RKO (cell line): ENCODE measurements at places on chromosomes 4 and X.

- no peak for DNase-seq
Observed at GRCh38 chr4:4356106-4357041, 30.5 kb upstream of the NSG1 start.

- DNase-seq, result peak; percentile 72
Observed at GRCh38 chr4:133320576-133321170, 171.6 kb downstream of the PCDH10 start.

DNA sequence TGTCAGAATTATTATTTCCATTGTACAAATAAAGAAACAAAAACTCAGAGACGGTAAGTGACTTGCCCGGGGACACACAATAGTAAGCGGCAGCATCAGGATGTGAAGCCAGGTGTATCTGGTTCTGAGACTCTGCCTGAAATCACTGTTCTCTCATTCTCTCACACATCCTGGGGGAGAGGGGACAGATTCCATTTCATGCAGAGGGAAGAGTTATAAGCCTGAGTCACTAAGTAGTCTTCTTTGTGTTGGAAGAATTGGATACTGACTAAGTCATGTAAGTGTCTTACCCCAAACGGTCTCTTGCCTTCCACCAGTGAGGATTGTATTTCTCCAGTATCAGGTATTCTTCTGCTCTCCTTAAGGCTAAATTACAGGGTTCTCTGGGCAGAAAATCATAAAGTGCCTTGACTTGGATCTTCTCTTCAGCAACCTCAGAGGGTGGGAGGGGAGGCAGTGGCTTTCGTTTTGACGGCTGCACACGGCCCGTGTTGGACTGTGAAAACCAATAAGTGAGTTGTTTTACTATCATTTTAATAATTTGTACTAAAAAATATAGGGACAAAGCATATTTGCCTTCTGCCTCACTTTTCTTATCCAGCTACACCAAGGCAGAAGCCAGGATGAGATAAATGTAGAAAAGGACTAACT lies 21.9 kb downstream of the TXK start:
- DNase-seq, result no peak

DNA sequence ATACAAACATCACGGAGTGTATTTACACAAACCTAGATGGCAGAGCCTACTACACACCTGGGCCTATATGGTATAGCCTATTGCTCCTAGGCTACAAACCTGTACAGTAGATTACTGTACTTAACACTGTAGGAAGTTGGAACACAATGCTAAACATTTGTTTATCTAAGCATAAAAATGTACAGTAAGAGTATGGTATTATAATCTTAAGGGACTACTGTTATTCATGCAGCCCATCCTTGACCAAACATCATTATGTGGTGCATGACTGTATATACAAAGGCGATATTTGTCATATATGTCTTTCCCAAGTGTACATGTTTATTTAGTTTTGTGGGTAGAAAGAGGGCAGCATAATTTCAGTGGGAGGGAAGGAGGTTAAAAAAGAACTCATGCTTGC lies 177.7 kb upstream of the FSTL5 start:
- no peak for DNase-seq

GRCh38 chrX:130637591-130637990 lies 235.8 kb downstream of the RBMX2 start:
- no peak for DNase-seq

- no peak for DNase-seq
Observed at GRCh38 chrX:107851215-107851614, 25.5 kb downstream of the MID2 start.

DNA sequence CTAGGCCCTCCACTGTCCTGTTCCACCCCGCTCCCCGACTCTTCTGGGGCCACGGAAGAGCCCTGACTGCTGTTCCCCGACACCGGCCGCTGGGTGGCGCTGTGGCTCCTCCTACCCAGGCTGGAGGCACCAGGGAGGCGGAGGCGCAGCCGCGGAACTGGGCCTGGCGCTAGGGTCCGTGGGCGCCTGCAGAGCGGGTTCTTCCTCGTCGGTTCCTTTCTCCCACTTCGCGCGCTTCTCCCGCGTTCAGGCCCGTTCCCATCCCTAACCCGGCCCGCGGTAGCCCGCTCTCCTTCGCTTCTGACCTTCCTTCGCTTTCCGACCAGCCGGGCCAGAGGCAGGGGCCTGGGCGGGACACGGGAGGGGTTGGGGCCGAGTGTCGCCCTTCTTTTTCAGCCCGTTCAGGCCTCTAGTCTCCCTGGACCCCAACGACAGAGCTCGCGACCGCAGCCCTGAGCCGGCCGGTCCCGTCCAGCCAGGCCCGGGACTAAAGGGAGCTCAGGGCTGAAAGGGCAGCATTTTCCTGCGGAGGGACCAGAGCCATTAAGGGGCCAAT lies 34.3 kb downstream of the NALF2 start:
- no peak for DNase-seq

GRCh38 chrX:10110984-10111363 lies 45.8 kb upstream of the CLCN4 start:
- DNase-seq, result no peak

DNA sequence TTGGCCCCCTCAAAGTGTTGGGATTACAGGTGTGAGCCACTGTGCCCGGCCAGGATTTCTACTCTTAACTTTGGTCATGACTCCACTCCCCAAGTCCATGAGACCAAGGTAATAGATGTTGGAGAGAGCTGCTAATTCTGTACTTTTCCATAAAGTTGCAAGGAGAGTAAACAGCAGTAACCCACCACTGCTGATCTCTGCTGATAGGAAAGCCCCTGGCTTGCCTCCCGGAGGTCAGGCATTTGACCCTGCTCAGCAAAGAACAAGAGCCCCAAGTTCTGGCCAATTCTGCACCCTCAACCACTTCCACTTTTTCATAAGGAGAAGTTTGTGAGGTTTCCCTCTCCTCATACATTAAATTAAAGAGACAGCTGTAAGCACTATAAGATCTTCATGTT lies 143.0 kb downstream of the RASL11B start:
- DNase-seq, result no peak

- DNase-seq, result no peak
Observed at GRCh38 chr4:101942891-101943290, 152.4 kb downstream of the BANK1 start.

DNA sequence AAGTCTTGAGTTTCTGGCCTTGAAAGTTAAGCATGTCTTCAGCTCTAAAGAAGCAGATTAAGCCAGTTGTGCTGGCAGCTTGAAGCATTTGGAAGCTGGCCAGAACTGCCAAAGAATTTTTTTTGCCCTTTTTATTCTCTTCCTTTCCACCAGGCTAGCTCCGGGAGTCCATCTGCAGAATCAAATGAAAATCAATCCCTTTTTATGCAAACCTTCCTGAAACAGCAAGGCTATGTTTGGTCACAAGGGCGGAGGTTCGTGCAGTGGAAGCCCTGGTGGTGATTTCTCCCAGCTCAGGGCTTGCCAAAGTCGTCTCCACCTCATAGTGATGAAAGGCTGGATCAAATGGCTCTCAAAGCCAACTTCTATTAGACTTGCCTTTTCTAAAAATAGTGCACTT lies 21.6 kb upstream of the C4orf54 start:
- no peak for DNase-seq

- peak; percentile 79 for DNase-seq
Observed at GRCh38 chr4:47490550-47490949, 5.5 kb downstream of the ATP10D start.

DNA sequence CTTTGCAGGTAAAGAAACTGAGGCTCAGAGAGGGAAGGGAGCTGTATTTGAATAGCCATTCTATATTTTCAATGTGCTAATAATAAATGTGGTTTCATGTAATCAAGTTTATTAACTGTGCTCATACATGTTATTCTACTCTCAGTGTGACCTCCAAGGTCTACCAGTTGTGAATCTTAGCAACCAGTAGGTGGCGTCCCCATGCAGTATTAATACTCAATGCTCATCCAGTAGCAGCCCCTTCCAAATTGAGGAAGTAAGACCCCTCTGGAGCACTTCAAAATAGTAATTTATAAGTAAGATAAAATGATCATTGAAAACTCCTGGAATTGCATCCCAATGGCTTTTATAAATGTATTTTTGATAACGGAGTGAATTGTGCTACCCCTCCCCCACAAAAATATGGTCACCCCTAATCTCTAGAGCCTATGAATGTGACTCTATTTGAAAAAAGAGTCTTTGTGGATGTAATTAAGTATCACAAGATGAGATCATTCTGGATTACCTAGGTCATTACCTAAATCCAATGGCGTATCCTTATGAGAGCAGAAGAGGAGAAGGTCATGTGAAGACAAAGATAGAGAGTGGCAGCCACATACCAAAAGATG lies 20.4 kb upstream of the SEPSECS start:
- DNase-seq, result peak; percentile 61

DNA sequence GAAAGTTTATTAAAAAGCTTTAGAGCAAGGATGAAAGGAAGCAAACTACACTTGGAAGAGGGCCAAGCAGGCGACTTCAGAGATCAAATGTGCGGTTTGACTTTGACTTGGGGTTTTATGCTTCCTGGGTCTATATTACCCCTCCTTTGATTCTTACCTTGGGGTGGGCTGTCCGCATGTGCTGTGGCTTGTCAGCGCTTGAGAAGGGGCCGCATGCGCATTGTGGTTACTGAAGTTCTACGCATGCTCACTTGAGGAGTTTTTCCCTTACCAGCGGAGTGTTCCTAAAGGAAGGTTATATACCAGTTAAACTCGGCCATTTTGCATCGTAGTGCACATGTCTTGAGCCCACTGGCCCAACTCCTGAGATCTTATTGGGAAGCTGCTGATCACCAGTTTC lies 9.9 kb downstream of the ZNF157 start:
- no peak for DNase-seq

DNA sequence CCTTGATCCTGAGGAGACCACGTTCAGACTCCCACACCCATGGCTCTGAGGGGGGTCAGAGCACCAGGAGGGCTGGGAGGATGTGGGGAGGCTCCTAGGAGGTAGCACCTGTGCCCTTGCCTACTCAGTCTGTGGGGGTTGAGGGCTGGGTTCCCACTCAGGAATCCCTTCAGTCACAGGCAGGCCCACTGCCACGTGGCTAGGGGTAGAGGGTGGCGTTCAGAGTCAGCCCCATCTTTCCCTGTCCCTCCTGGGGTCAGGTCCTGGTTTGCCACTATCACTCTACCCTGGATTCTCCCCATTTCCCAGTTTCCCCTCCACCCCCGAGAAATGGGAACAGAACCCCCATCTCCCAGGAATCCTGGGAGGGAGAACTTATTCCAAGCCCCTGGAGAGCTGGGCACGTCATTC lies 111.3 kb downstream of the PSAPL1 start:
- DNase-seq, result no peak

- no peak for DNase-seq
Observed at GRCh38 chr4:153348006-153348405, 3.5 kb downstream of the MND1 start.

DNA sequence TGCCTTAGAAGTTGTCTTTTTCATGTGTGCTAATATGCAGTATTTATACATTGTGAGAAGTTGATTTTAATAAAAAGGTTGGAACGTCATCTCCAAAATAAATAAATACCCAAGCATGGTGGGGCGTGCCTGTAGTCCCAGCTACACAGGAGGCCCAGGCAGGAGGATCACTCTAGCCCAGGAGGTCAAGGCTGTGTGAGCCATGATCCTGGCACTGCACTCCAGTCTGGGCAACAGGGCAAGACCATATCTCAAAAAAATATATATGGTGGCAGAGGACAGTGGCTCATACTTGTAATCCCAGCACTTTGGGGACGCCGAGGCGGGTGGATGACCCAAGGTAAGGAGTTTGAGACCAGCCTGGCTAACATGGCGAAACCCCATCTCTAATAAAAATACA lies 6.4 kb downstream of the SLBP start:
- no peak for DNase-seq

DNA sequence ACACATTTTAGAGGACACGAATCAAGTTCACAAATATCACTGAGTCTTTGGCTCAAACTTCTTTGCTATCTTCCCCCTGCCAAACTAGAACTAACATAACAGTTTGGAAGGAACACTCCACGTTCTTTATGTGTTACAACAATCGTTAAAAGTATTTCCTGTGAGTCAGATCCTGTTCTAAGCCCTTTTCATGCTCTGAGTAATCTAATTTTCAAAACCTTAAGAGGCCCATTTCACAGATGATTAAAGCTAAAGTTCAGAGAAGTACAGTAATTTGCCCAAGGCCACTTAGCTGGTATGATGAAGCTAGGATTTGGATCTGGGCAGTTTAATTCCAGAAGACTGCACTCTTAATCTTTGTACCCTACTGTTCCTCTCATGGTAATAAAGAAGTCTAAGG lies 854.4 kb upstream of the INTU start:
- peak; percentile 89 for DNase-seq

DNA sequence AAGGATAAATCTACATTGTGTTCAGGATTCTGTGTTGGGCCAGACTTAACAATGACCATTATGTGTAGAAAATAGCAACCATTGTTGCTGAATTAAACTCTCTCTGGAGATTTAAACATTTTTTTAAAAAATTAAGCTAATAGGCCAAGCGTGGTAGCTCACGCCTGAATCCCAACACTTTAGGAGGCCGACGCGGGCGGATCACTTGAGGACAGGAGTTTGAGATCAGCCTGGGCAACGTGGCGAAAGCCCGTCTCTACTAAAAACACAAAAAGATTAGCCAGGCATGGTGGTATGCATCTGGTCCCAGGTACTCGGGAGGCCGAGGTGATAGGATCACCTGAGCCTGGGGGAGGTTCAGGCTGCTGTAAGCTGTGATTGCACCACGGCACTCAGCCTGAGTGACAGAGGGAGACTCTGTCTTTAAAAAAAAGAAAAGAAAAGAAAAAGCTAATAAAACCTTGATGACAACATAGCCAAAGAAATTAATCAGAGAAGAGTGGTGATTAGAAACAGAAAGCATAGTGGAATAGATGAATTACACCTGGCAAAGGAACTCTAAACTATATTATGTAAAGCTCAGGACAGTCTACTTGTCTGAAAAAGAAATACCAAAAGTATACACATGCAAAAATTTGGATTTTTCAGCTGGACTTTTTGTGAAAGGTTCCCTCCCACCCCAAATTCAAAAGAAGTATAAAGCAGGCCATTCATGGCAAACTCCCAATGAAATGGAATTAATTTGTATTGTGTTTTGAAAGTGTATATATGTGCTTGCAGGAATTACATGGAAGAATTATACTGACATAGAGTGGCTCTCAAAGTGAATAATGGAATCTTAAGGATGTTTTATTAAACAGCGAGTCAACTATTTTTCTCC lies 21.9 kb downstream of the PLS3 start:
- DNase-seq, result no peak

DNA sequence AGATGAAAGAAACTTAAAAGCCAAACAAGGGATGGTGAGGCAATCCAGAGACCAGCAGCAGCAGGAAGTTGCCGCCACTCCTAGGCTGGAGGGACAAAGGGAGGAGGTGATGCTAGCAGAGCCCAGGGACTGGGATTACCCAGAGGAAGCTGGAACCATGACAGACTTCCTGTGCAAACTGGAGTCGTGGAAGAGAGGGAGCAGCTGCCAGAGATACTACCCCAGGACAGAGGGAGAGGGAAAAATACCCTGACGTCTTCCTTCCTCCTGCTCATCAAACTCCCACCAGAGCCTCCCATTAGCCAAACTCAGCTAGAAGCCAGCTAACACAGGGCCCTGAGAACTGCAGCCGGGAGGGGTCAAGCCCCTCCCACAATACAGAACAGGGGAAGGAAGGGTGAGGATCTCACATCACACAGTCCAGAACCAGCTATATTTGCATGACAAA lies 101.2 kb upstream of the KLF3 start:
- no peak for DNase-seq
